Stimulated activated CD8-positive, alpha-beta memory T cell treated with anti-CD3 and anti-CD28 coated beads, Interleukin-4, amount 100 ng/mL, for 1 hour (primary cell): ENCODE measurements at places on chromosomes 7 and 10.

GRCh38 chr7:2023877-2024566 lies 208.7 kb downstream of the MAD1L1 start:
- DNase-seq = no peak

- no peak for DNase-seq
Measured at GRCh38 chr7:66211429-66211828, 6.3 kb downstream of the TPST1 start.

- no peak for DNase-seq
Measured at GRCh38 chr7:85237721-85238120, 50.9 kb upstream of the SEMA3D start.

- no peak for DNase-seq
Measured at GRCh38 chr10:128047991-128048818, 78.0 kb downstream of the MKI67 start.

DNA sequence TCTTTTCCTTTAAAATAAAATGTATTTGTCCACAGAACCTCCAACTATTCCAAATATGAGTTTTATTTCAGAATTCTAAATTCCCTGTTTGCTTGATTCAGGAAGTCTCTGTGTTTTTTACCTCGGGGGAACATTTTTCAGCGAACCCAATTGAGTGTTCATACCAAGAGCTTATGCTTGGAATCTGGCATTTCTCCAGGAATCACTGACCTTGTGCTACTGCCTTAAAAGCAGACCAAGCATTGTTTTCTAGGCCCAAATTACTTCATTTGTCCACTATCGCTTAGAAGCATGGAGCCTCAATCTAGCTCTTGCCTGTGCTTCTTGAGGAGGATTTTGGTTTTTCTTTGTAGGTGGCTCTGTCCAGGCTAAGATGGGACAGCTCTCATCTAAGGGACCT lies 59.4 kb downstream of the EBLN1 start:
- no peak for DNase-seq

GRCh38 chr7:69577221-69577620 lies 21.1 kb upstream of the AUTS2 start:
- DNase-seq = no peak

GRCh38 chr7:112505495-112505894 lies 24.7 kb downstream of the LSMEM1 start:
- DNase-seq = no peak

GRCh38 chr10:131625041-131625440 lies 275.8 kb upstream of the PPP2R2D start:
- DNase-seq = no peak

GRCh38 chr7:13742126-13742525 lies 247.3 kb downstream of the ETV1 start:
- DNase-seq = no peak

DNA sequence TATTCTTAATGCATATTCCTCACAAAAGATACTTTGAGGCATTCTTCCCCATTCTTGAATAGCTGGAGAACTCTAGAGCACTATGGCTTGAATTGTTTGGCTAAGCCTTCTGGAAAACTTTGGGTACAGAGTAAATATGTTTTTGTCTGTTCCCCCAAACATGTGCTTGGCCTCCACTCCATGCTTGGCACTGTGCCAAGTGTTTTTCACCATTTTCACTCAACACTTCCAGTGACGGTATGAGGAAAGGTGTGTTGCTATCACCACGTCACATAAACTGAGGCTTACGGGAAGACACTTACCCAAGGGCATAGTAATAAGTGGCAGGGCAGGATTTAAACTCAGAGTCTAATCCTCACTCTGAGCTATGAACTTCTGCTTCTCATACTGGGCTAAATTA lies 318.2 kb downstream of the WDR11 start:
- DNase-seq = no peak

GRCh38 chr7:11817111-11817740 lies 14.8 kb downstream of the THSD7A start:
- DNase-seq = no peak
